Stimulated activated CD8-positive, alpha-beta memory T cell treated with anti-CD3 and anti-CD28 coated beads, Interleukin-7, amount 100 ng/mL, for 1 hour (primary cell): ENCODE measurements at places on chromosomes 7 and 10.
A peak's percentile ranks its signal among the peaks of the same experiment; 100 is the strongest.

DNA sequence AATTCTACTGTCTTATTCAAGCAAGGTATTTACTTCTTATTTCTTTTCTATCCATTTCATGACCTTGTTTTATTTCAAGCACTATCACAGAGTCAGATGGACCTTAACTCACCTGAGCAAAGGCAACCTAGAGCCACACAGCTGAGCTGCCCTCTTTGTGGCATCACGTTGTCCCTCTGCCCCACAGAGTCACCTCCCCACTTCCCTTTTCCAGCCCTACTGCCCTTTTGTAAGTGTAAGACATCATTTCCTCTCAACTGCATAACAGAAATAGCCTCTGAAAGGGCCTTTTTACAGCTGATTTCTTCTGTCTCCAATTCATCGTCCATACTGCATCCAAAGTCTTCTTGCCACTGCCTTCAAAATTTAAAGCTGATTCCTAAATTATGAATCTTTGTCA is 946.0 kb downstream of the NRG3 start:
- no peak for DNase-seq

GRCh38 chr10:93435621-93436397 is 46.3 kb downstream of the MYOF start:
- no peak for DNase-seq

- no peak for DNase-seq
Measured at GRCh38 chr10:113917636-113918035, 63.2 kb downstream of the NHLRC2 start.

GRCh38 chr10:42112331-42113157 is 525.8 kb downstream of the ZNF33B start:
- no peak for DNase-seq

- DNase-seq = no peak
Measured at GRCh38 chr7:92669616-92670165, 79.5 kb upstream of the FAM133B start.

DNA sequence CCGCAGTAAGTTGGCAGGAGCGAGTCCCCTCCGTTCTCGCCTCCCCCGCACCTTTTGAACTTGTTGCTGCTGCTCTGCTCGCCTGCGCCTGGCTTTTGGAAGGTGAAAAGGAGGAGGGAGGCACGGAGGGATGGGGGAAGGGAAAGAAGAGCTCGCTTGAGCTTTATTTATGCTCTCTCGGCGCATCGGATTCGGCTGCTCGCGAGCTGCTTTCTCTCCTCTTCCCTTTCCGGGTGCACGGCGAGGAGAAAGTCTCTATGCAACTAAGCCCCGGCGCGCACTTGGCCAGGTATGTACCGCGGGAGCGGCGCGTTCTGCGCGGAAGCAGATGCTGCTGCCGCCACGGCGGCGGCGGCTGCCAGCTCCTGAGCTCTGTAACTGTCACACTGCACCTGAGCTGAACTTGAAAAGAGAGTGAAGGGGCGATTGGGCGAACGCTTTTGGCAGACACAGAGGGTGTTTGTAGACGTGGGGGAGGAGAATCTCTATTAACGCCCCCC is 551 bp downstream of the KCND2 start:
- no peak for DNase-seq

DNA sequence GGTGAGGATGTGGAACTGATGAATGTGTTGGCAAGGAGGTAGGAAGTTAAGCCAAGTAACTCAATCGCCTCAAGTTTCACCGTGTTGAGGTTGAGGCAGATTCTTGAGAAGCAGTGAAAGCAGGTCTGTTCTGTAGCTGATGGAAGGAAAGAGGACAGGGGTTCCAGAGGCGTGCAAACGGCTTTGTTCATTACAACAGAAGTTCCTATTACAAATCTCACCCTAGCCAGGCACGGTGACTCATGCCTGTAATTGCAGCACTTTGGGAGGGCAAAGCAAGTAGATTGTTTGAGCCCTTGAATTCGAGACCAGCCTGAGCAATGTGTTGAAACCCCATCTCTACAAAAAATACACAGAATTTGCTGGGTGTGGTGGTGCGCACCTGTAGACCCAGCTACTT is 36.9 kb upstream of the PTF1A start:
- no peak for DNase-seq

DNA sequence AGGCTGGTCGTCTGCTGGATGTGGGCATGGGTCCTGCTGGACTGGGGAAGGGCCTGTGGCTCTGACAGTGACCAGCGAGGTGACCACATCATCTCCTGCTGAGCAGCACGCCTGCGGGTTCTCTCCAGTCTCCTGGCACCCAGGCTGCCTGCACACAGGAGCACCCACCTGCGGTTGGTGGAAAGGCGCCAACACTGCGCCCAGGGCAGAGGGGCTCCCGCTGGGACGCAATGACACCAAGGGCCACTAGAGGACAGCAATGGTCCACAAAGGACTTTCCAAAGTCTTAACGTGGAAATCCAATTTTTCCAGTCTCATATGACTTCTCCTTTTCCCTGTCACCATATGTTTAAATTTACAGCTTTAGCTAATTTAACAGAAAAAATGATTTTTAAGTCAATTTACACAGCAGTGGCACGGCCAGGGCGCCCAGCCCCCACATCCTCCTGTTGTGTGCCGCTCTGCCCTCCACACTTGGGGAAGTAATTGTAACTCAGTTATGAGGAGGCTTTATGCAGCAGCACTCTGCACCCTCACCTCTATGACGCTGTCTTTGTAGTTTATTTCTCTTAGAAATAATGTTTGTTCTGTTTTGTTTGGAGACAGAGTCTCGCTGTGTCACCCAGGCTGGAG is 38.1 kb downstream of the CFAP46 start:
- DNase-seq = no peak

DNA sequence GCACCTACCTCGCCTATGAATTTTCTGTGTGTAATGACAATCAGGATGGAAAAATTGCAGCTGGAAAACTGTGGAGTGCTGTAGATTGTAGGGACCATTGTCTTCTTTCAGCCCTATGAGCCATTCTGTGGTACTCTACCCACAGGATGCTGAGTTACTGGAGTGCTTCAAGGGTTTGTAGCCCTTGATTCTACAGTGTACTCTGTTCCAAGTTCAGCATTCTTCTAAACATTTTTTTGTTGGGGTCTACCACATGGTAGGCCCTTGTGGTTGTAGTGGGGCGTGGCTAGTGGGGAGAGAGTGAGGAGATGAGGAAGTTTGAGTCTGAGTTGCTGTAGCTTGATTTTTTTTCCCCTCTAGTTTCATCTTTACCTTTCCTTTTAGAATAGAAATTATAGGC is 33.5 kb downstream of the REEP3 start:
- peak; percentile 8 for DNase-seq

GRCh38 chr7:122885583-122886356 is 490 bp downstream of the CADPS2 start:
- no peak for DNase-seq

- DNase-seq = no peak
Measured at GRCh38 chr7:1219498-1219897, 13.2 kb upstream of the UNCX start.

DNA sequence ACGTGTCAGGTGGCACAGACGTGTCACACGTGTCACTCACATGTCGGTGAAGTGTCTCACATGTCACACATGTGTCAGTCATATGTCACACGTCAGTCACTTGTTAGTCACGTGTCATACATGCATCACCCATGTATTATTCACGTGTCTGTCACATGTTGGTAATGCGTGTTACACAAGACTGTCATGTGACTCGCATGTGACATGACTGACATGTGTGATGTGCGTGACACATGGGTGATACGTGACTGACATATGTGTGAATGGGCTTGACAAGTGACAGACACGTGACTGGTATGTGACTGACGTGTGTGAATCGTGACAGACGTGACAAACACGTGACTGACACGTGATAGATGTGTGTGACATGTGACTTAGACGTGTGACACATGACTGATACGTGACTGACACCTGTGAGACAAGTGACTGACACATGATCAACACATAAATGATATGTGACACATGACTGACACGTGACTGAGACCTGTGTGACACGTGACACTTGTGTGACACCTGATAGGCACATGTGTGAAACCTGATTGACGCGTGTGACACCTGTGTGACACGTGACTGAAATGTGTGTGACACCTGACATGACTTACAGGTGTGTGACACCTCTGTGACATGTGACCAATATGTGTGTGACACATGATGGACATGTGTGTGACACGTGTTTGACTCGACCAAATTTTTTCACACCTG is 56.1 kb downstream of the ZNF92 start:
- DNase-seq = no peak

- no peak for DNase-seq
Measured at GRCh38 chr10:60827791-60828488, 49.7 kb downstream of the CDK1 start.

DNA sequence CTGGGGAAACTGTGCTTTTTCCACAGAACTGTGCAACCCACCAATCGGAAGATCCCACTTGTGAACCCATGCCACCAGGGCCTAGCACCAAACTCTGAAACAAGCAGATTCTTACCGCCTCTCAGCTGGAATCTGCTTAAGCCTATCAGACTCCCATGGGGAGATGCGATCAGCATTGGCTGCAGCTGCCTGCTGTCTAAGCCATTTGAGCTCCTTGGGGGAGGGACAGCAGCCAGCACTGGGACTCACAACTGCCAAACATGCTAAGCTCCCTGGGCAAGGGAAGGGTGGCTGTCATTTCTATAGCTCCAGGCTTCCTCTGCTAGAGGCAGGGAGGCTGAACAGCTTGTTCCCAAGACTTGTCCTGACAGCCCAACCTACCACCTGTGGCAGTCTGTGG is 283.8 kb downstream of the CDK14 start:
- DNase-seq = no peak
